ENCODE measurements at places on chromosomes 11 and 22.

DNA sequence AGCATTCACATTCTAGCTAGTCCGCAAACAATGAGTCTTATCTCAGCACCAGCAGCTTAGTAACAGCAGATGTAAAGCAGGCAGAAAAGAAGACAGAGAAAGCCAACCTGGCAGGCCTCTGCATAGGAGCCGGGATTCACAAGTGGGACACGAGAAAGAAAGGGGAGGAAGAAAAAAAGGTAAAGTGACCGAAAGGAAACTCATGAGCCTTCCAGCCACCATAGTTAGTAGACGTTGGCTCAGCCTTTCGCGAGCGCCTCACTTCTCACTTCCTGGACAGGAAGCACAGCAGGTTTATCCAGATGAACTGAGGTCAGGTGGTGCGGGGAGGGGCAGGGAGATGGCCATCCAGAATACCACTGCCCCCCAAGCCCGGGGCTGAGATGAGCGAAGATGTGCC is 19.7 kb upstream of the KAT5 start:
- peak; percentile 69 for DNase-seq

DNA sequence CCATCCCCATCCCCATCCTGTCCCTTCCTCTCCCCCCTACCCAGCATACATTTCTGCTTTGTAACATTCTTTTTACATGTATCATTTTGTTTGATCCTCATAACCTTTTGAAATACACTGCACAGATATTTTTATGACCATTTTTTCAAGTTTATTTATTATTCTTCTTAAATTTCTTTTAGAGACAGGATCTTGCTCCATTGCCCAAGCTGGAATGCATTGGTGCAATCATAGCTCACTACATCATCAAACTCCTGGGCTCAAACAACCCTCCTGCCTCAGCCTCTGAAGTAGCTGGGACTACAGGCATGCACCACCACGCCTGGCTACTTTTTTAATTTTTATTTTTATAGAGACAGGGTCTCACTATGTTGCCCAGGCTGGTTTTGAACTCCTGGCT is 99.4 kb upstream of the AKIP1 start:
- no peak for DNase-seq

DNA sequence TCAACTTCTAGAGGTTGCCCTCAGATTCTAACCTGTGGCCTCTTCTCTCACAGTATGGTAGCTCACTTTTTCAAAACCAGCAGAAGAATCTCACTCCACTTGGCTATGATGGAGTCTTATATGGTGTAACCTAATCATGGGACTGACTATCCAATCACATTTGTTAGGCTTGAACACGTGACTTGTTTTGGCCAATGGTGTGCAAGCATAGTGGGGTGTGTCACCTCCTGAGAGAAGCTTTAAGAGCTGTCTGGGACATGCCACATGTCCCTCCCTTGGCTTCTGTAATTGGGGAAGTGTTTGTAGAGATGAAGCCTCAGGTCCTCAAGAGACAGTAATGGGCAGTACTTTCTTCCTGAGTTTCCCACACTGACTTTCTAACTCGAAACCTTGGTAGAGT is 12.8 kb upstream of the SMIM38 start:
- DNase-seq = no peak

DNA sequence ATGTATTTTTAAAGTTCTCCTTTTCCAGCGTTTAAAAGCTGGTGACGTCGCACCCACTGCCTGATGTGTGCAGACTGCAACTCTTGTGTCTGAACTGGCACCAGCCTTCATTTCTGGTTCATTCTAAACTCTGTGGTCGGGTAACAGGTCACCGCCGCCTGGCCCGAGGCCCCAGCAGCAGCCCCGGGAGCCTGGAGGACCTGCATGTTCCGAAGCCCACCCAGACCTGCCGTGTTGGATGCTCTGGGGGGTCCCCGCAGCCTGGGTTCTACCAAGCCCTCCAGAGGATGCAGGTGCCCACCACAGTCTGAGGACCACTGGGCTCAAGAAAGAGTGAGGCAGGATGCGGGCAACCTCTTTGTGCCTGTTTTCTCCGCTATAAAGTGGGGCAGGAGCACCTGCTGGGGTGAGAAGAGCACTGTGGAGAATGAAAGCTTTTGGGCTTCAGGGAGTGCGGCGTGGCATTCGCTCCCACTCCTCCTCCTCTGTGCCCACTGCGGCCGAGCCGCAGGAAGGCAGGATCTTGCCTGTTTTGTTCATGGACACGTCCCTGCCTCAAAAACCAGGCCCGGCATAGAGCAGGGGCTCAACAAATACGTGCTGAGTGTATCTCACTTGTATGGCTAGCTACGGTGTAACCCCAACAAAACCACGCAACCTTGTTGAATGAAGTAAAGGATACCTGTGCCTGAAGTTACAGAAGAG is 40.1 kb downstream of the CERK start:
- no peak for DNase-seq

- no peak for DNase-seq
Measured at GRCh38 chr22:22847241-22847640, 40.4 kb upstream of the IGLL5 start.

GRCh38 chr22:36901411-36902142 is 11.9 kb upstream of the CSF2RB start:
- DNase-seq = no peak

GRCh38 chr11:126163074-126163700 is 48.3 kb downstream of the RPUSD4 start:
- no peak for DNase-seq

DNA sequence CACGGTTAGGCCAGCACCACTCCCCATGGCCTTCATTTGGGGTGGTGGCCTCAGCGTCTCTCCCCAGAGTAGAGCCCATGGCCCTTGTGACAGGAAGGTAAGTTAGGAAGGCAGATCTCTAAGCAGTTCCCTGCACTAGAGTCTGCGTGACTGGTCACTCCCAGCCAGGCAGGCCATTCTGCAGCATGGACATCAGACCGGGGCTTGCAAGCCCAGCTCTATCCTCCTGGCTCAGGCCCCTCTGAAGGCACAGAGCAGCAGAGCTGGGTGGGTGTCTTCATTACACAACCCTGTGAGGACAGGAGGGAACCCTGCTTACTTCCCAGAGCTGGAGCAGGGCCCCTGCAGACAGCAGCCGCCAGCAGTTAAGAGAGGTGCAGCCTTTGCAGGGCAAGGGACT is 77.3 kb downstream of the PIWIL3 start:
- no peak for DNase-seq

DNA sequence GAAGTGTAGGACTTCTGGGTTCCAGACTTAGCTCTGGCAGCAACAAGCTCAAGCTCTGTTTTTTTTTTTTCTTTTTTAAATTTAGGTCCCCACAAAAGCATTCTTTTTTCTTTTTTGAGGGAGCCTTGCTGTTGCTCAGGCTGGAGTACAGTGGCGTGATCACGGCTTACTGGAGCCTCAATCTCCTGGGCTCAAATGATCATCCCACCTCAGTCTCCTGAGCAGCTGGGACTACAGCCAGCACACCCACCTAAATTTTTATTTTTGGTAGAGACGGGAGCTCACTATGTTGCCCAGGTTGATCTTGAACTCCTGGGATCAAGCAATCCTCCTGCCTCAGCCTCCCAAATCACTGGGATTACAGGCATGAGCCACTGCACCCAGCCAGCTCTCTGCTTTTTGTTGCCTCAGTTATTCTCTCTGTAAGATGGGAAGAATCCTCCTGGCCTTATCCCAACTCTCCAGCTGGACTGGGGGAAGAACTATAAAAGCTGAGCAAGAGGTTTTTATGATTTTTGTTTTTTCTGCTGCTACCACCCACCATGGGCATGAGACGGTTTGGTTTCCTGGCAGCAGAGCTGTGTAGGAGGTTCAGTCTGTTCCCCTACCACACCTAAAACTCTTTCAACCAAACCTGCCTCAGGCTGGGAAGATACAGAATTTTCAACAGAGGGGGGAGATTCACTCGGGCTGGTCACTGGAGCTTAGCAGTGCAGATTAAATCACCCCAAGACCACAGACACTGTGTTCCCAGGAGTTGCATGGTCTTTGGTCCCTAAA is 11.6 kb upstream of the MTFP1 start:
- no peak for DNase-seq

DNA sequence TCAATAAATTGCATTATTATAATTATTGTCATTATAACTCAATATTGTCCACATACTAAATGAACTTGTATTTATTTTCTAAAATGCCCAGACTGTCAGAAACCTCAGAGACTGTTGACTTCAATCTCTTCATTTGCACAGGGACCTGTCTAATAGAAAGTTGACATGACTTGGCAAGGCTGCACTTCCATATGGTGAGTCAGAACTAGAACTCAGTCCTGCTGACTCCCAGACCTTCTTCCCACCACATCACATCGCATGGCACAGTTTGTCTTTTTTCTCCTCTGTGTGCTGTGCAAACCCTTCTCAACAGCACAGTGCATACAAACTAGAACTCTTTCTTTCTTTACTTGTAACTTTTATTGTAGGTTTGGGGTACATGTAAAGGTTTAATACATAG is 215.1 kb upstream of the BLID start:
- no peak for DNase-seq

DNA sequence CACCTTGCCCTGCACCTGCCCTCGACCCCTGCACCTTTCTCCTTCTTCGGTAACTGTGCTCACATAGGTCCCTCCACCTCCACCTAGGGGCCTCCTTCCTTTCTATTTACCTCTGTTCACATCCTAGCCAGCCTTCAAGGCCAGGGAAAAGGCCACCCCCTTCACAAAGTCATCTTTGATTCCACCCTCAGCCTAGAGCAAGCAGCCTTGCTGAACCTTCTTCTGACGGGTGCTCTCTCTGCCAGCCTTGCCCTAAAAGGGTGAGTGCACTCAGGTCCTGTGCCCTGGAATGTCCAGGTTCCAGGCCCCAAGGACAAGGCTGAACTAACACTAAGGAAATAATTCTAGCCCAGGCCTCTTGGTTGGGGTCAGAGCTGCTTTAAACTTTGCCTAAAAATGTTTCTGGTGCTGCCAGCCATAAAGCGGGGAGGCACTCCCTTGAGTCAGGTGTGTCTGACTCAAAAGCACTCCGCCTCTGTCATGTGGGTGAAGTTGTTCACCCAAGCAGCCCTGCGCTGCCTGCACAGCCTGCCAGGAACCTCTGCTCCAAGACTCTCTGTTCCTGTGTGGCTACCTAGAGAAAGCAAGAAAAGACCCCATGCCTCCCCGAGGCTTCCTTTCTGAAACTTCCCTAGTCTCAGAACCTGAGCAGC is 9.2 kb upstream of the FAM83F start:
- no peak for DNase-seq

DNA sequence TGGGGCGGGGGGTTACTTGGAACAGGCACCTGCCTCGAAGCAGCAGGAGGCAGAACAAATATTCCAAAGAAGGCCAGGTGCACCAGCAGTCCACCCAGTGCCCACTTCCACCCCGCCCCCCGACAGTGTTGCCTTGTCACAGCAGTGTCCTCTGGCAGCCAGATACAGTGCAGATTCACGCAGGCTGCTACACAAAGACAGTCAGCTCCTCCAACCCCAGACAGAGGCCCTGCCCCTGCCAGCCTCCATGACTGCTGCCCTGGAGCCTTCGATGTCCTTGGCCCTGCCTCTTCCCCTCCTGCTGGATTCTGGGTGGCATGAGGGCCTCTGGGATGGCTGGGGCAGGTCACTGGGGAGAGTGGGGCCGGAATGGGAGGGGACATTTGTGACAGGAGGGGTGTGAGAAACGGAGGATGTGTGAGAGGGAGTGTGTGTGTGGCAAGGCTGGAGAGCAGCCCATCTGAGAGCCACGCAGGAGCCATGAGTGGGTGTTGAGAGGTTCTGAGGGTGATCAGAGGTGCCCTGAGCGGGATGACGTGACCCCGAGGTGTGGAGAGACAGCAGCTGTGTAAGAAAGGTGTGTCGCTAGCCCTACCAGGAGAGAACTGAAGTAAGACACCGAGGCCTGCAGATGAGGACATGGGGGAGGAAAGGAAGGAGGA is 173.7 kb downstream of the CEP164 start:
- no peak for DNase-seq

DNA sequence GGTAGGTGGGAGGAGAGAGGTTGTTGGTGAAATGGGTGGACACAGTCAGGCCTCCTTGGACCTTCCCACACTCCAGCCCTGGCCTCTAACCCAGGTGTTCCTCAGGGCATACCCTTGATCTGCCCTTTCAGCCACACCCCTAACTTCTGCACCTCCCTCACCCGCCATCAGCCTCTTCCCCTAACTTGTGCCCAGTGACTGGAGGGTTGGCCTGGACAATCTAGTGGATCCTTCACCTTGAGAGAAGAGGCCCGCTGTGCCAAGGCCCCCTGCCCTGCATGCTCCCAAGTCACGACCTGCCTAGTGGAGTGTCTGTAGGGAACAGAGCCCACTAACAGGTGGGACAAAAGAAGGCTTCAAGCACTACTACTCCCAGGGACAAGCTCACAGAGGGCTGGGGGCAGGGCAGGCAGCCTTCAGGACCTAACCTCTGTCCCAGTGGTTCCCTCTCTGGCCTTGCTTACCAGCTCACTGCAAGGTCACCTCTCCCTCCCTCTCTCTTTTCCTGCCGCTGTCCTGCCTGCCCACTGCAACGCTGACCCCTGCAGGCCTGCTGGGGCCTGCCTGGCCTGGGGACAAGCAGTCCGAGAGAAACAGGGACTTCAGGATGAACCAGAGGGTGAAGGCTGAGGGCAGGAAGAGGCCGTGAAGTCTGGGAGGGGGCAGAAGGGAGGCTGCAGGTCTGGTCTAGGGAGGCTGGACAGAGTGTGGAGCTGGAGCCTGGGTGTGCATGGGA is 3.3 kb downstream of the SYT7 start:
- DNase-seq = no peak

- no peak for DNase-seq
Measured at GRCh38 chr11:2015025-2015424, 17.4 kb upstream of the H19 start.

DNA sequence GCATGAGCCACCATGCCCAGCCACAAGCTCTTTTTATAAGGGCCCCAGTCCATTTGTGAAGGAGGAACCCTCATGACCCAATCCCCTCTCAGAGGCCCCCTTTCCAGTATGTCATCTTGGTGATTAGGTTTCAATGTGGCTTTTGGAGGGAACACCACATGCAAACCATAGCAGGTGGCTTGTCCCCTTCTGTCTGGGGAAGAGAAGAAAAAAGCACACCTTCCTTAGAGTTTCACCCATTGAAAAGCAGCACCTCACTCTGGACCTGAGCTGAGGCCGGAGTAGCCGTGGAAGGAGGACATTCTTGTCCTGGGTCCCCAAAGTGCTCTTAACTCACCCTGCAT is 25.4 kb downstream of the NEAT1 start:
- DNase-seq = no peak
